ENCODE measurements at places on chromosomes 6 and 20.

- no peak for DNase-seq
These were observed 202.6 kb upstream of the HEY2 start for GRCh38 chr6:125546841-125547251.

- no peak for DNase-seq
These were observed 289.9 kb upstream of the MMS22L start for GRCh38 chr6:97572943-97573342.

DNA sequence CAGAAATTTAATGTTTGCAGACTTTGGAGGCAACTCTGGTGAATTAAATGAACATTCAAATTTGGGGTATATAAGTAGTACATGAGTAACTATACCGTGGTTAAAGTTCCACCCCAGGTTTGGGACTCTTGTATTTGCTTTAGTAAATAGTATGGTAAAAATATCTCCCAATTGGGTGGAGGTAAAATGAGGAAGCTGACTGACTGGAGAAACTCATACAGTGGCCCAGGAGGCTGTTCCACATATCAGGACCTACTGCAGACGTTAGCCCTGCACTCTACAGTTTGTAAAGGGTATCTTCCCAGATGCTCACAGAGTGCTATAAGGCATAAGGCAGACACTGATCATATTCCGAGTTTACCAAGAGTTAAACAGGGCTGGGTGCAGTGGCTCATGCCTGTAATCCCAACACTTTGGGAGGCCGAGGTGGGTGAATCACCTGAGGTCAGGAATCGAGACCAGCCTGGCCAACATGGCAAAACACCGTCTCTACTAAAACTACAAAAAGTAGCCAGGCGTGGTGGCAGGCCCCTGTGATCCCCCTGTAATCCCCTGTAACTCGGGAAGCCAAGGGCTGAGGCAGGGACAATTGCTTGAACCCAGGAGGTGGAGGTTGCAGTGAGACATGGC lies 53.7 kb downstream of the CPXM1 start:
- no peak for DNase-seq

- DNase-seq: no peak
These were observed 105.3 kb upstream of the TENT5A start for GRCh38 chr6:81857812-81858211.

GRCh38 chr20:39503902-39504709 lies 542.0 kb downstream of the DHX35 start:
- no peak for DNase-seq

- DNase-seq: no peak
These were observed 132.0 kb upstream of the JAG1 start for GRCh38 chr20:10805764-10806163.

DNA sequence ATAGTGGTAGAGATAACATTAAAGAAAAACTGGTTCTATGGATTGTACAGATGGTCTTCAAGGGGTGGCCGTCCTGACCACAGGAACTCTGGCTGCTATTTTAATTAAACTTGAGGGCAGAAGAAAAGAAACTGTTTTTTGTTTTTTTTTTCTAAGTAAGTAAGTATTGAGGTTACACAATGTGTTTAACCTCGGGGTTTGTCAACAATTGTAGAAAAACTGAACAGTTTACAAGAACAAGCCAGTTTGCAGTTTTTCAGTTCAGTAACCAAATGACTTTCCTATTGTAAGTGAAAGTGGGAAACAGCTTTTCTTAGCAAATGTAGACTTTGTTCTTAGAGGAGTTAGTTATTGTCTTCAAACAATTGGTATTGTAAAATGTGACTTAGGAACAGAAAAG lies 77.0 kb downstream of the PLCB1 start:
- DNase-seq: peak; percentile 13

- no peak for DNase-seq
These were observed 149.5 kb downstream of the TMEM242 start for GRCh38 chr6:157173776-157174175.

DNA sequence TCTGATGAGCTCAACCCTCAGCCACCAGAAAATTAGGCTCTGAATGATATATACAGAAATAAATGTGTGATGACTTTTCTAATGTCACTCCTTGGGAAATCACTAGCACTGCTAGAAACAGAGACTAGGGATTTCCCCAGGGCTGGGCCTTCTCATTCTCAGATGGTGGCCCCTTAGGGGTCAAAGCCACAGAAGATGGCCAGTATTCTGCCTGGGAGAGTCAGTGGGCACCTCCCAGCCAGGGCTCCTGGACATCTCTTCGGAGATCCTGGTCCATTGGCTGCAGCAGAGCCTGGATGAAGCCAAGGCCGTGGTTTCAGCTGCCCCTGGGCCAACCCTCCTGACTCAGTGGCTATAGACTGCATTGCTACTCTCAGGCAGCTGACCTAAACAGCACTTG lies 276.9 kb upstream of the SUPT3H start:
- no peak for DNase-seq

DNA sequence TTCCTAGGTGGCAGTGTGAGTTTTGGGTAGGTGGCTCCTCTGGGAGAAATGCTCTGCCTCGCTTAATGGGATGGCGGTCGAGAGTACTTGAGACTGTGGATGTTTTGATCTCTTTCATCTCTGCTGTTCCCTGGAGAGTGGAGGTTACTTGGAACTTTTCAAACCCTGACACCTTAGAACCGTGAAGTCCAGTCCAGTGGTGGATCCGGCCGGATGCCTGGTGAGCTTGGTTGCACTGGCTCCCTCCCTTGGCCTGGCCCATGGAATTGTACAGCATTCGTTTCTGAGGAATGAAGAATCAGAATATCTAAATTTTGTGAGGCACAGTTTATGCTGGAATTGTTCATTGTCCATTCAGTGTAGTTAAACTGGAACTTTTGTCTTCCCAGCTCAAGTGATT lies 51.0 kb downstream of the CSE1L start:
- DNase-seq: no peak

GRCh38 chr6:131062241-131063027 lies 611 bp downstream of the EPB41L2 start:
- peak; percentile 42 for DNase-seq

GRCh38 chr6:24060982-24061754 lies 64.8 kb upstream of the NRSN1 start:
- DNase-seq: peak; percentile 51

DNA sequence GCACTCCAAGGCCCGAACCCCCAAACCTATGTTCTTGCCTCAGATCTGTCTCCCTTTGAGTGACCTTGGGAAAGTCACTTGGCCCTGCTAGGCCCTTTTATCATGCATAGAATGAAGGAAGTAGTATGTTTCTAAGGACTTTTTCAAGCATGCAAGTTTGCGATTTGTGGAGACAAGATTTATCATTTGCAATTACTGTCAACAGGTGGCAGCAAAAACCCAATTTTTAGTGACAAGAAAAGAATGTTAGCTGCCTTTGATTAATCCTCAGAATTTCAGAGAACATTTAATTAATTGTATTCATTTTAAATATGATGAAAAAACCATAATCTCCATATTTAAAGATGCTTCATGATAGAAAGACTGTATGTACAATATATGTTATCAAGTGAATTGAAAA lies 28.3 kb upstream of the PREP start:
- peak; percentile 49 for DNase-seq

- DNase-seq: no peak
These were observed 155.4 kb downstream of the SMOC2 start for GRCh38 chr6:168596344-168596743.

- no peak for DNase-seq
These were observed 524.6 kb upstream of the CDH4 start for GRCh38 chr20:60727425-60727824.

DNA sequence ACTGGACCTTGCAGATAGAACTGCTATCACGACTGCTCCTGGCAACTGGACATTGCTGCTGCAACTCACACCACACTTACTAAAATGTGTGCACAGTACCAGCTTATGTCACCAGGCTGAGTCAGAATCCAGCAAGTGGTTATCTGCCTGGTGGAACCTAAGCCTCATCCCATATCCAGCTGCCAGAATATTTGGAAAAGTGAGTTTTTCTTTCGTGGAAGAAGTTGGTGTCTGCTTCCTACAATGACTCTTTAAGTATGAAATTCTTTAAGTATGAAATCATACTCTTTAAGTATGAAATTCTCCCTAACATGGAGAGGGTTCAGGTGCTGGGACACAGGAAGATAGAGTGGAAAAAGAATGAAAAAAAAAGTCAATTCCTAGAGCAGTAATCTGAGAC lies 16.4 kb upstream of the POLR1H start:
- no peak for DNase-seq

- no peak for DNase-seq
These were observed 934.4 kb downstream of the KIF16B start for GRCh38 chr20:15638816-15639215.

- DNase-seq: no peak
These were observed 2.4 kb upstream of the MAN1A1 start for GRCh38 chr6:119352001-119352400.

- no peak for DNase-seq
These were observed 50.7 kb downstream of the BMP2 start for GRCh38 chr20:6818033-6818808.

DNA sequence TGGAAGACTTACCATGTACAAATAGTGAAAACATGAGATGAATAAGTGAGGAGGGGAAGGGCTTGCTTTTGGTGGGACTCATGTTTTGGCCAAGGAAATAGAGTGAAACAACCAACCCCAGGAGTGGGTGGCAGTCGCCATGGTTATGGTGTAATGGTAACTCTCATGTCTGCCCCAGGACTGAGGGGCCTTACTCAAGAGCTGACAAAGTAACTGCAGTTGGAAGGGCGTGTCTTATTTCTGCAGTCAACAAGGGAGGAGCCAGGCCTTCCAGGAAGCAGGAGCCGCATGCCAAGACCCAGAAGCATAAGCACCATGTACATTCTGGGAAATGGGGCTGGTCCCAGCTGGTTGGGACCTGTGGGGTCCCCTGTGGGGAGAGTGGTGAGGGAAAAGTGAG lies 108.5 kb downstream of the UNC5CL start:
- DNase-seq: no peak

- DNase-seq: no peak
These were observed 94.2 kb downstream of the MYLK4 start for GRCh38 chr6:2656460-2657079.

DNA sequence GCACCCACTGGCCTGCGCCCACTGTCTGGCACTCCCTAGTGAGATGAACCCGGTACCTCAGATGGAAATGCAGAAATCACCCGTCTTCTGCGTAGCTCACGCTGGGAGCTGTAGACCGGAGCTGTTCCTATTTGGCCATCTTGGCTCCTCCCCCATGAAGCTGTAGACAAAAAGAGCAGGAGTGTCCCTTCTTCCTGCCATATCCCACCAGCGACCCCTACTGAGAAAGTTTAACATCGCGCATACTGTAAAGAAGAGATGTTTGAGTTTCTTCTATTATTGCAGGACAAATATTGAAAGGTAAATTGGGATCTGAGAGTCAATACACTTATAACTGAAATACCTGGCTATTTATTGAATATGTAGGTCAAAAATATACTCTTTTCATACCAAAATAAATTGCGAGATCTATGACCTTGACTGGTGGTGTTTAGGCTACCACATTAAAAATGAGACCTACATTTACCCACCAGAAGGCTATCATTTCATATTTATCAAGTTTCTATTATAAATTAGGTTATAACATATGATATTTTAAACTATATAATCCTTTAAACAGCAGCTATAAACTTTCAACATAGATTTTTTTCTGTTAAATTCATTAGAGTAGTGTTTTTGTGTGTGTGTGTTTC lies 586.3 kb downstream of the HTR1B start:
- peak; percentile 6 for DNase-seq

GRCh38 chr6:106390088-106390487 lies 29.6 kb downstream of the CRYBG1 start:
- no peak for DNase-seq

- DNase-seq: no peak
These were observed 16.4 kb upstream of the CCDC28A start for GRCh38 chr6:138757136-138757535.

DNA sequence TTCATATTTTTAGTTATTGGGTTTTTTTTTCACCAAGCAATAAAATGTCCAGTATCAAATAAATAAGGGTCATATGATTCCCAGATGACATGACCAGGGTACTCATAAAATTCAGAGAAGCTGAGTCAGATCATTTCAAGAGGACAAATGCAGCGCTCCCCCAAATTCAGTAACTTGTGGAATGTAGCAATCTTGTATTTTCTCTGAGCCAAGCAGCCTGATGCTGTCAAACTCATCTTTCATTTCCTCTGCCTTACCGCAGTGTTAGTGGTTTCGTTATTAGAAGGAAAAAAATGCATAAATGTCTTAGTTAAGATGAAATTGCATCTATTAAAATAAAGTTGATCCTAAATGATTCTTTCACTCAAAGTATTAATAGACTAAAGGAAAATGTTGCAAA lies 57.8 kb upstream of the EDN1 start:
- peak; percentile 23 for DNase-seq

DNA sequence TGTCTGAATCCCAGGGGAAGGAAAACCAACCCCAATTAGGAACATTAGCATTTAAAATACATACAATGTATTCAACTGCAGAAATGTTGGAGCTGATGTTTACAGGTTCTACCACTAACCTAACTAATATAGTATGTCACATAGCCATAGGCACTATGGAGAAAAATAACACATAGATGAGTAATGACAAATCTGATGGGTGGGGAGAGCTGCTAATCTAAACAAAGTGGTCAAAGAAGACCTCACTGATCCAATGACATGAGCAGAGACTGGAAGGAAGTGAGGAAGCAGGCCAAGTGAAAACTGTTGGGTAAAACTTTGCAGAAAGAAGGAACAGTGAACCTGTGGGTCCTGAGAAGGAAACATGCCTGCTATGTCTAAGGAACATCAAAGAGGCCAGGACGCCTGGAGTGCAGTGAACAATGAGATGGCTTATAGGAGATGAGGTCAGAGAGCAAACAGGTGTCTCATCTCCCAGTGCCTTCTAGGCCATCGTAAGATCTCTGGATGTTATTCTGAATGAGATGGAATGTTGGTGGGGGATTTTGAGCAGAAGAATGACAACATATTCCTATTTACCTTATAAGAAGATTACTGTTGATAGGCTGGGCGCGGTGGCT lies 135.7 kb downstream of the ALDH8A1 start:
- DNase-seq: no peak

DNA sequence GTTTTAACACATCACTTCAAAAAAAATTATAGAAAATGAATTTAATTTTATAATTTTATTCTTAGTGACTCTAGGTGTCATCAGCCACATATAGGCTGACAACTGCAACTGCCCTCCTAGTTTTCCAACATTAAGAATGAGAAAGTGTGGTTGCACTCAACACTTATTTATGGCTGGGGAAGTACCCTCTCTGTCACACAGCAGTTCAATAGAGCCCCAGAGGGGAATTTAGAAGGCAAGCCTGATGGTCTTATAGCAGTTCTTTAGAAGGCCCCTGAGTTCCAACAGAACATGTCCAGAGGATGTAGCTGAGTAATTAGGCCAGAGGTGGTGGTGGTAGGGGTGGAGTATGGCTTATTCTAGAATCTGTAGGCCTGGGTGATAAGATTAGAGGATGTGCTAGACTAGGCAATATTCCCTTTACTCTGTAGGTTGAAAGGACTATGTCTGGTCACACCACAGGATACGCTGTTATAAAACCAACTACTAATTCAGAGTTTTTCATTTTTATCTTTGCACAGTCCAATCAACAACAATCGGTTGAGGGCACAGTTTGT lies 226.5 kb upstream of the CITED2 start:
- DNase-seq: peak; percentile 60

GRCh38 chr6:41644297-41644879 lies 6.1 kb downstream of the MDFI start:
- DNase-seq: no peak

- no peak for DNase-seq
These were observed 112.2 kb downstream of the INSM1 start for GRCh38 chr20:20480126-20480525.

- no peak for DNase-seq
These were observed 25.1 kb downstream of the KIF16B start for GRCh38 chr20:16548068-16548672.

Measured in GM20000 (cell line).